ENCODE measurements at places on chromosomes 3 and 15.

DNA sequence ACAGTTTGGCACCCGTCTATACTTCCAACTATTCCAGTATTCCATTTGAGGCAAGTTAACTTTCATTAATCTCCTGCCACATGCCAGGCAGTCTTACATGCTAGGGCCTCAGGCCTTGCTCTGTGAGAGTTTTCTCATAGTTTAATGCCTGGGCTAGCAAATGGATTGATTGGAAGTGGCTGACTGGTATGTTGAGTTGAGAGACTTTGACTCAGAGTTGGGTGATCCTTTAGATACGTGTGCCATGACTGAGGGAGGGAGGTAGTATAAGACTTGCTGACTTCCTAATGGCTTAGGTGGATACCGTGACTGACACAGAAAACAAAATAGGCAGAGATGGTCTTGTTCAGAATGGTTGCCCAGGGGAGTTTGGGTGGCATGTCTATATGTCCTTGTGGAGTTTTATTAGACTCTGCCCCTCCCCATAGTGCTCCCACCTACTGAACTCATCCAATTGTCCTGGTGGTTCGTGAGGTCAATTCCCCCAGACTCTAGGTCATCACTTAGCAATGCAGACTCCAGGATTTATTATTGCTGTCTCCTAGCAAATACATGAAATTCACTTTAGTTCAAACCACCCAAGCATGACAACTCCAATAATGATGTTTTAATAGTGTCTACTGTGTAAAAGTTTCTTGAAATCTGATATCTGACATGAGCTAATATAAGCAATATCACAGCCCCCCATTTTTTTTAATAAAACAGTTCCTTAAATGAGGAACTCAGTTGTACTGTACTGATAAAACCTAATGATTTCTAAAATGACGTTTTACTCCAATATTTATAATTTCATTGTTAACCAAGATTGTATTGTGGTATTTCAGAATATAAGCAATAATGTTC lies 413.9 kb upstream of the MDFIC2 start:
- no peak for DNase-seq

GRCh38 chr3:12181806-12182205 lies 23.1 kb upstream of the TIMP4 start:
- no peak for DNase-seq

DNA sequence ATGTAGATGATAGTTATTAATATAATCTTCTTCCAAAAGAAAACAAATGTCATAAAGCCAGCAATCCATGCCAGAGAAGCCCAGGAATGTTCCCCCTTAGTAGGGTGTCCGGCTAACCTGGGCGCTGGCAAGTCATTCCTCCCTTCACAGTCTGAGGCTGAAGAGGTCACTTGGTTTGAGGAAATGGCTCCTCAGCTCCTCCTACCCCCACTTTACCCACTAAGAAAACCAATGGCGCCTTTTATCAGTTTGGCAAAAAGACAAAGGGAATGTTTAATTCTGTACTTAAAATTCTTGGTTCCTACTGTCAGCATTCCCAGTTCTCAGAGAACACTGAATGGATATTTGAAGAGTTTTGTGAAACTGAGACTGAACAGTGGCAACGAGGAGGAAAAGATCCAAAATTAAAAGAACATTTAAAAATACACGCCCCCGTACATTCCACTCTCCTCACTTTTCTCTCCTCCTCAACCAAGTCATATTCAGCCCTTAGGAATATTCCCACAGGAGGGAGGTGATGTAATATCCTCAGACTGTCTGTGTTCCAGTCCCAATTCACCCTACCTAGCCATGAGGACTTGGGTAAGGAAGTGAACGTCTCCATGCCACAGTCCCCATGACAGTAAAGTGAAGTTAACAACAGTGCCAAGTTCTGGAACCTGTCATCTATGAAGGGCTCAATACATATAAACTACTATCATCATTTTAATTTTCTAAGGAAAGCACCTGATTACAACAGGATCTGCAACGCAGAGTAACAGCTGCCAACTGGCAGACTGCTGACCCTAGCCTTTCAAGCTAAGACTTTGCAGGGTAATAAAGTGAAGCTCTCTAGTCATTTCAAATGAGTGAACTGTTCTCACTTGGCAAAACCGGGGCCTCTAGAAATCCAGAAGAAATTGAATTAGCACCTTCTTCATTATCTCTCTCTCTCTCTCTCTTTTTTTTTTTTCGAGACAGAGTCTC lies 234.5 kb upstream of the ICE2 start:
- peak; percentile 78 for DNase-seq

DNA sequence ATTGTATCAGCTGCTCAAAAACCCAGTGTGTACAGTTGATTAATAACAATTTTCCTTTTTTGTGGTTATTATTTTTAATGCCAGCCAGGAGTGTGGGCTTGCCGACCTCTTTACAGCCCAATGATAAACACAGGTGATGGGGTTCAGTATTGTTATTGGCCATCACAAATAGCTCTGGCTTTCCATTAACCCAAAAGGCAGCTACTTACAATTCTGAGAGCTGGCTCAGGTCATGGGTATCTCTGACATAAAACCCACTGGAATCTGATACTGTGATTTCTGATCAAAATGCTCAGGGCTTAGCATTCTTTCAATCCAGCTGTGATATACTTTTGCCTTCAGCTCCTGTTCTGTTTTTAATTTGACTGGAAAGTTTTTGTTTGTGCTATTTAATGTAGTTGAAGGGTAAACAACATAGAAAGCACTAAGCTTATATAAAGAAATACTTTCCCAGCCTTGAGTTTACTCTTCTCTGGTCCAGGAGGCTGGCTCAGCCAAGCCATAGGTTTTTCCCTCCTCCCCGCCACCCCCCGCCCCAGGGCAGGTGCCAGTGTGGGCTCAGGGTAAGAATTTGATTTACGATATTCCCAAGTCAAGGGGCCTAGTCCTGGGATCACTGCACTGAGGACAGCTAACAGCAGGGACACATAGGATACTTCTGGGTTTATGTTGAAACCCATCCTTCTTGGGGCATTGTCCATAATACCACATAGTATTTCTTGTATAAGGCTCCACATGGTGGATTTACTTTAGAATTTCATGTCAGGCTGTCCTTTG lies 54.0 kb upstream of the MYZAP start:
- no peak for DNase-seq

GRCh38 chr3:52791366-52791765 lies 3.2 kb upstream of the ITIH3 start:
- no peak for DNase-seq

- DNase-seq, result peak; percentile 98
Measured at GRCh38 chr3:32502118-32502945, at the start of gene CMTM6. Gene CMTM6, minus strand, starts transcription at chr3:32502852. Its CDS starts 107 bp downstream, at chr3:32502745.

DNA sequence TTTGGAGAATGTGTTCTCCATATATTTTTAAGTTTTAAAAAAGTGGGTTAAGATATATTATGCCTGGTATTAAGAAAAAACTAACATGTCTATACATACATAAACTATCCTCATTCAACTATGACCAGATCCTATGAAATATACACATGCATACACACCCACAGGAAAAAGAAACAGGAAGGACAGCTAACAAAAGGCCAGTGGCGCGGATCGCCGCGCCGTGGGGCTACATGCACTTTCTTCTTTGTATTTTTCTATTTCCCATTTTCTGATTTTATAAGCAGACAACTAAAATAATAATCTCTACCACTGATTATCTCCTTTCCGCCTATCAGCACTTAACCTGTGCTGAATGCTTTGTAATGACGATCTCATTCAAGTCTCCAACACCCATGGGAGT lies 160.1 kb downstream of the OR4M2 start:
- no peak for DNase-seq

DNA sequence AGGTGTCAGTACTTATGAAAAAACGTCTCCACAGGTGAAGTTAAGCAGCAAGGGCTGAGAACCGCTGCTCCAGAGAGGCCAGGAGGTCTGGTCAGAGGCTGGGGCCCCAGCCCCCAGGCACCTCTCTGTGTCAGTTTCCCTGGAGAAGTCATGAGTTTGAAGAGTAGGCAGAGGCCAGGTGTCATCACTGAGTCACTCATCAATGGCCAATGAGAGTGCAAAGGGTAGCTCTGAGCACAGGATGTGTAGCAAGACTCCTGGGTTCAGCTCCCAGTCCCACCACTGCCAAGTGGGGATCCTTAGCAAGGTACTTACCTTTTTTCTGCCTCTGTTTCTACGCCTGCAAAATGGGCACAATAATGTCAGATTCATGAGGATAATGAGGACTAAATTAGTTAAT lies 47.9 kb downstream of the CORO2B start:
- DNase-seq, result no peak

DNA sequence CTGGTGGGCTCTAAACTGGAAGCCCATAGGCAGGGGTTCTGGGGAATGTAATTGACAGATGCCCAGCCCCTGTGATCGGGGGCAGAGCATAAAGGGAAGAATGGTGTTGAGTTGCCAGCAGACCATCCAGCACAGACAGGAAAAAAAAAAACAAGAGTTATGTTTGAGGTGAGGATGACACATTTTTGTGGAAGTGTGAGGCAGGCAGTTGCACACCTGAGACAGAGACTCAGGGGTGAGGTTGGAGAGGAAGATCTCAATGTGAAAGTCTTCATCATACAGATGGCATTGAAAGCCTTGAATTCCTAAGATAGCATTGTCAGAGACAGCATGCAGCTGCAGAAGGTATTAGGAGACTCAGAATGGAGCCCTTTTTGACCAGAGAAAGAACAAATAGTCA lies 18.6 kb upstream of the ST8SIA2 start:
- DNase-seq, result no peak

GRCh38 chr3:69088063-69088462 lies 3.3 kb downstream of the ARL6IP5 start:
- DNase-seq, result peak; percentile 25
